ENCODE measurements at places on chromosomes 6 and 20.

DNA sequence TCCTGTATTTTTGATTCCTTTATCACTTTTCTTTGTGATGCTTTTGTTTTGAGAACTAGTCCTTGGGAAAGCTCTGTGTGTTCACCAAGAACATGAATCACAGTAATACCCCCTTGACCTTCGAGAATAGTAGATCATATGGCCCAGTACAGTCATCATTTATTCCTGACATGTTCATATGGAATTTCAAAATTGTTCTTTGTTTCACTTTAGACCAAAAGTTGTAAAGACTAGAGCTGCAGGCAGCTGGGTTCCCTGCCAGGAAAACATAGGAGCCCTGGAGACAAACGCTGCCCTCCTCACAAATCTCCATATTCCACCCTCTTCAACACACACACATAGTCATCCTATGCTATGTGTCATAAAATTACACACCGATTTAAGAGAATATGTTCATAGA is 621.2 kb upstream of the EYS start:
- no peak for DNase-seq

- DNase-seq, result no peak
Observed at GRCh38 chr6:57252975-57253374, 30.9 kb upstream of the RAB23 start.

DNA sequence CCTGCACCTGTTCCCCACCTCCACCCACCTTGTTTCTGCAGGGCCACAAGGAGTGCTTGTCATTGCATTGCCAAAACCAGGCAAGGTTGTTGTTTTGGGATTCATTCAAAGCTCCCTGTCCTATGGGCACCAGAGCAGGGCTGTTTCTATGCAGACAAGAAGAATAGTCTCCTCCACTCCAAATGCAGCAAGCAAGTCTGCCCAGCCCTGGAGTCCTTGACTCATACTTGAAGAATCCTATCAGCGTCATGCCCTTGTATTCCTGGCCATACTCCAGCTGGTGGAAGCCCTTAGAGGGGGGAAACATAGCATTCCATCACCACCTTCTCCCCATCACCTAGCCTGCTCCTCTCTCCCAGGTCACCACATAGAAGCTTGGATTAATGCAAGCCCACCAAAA is 145.3 kb upstream of the ECI2 start:
- no peak for DNase-seq

DNA sequence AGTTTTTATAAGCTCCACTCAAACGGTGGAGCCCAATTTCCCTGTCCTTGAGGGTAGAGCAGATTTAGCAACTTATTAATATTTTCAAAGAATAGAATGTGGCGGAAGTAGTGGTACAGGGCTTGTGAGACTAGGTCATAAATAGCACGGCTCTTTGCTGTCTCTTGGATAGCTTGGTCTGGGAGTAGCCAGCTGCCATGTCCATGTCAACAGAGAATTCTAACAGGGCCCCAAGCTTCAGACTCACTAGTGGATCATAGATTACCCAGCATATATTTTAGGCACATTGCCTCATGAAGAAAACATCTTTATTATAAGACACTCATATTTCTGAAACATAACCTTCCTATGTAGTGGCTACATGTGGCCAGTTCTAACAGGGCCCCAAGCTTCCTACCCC is 755.7 kb downstream of the HDGFL1 start:
- no peak for DNase-seq

DNA sequence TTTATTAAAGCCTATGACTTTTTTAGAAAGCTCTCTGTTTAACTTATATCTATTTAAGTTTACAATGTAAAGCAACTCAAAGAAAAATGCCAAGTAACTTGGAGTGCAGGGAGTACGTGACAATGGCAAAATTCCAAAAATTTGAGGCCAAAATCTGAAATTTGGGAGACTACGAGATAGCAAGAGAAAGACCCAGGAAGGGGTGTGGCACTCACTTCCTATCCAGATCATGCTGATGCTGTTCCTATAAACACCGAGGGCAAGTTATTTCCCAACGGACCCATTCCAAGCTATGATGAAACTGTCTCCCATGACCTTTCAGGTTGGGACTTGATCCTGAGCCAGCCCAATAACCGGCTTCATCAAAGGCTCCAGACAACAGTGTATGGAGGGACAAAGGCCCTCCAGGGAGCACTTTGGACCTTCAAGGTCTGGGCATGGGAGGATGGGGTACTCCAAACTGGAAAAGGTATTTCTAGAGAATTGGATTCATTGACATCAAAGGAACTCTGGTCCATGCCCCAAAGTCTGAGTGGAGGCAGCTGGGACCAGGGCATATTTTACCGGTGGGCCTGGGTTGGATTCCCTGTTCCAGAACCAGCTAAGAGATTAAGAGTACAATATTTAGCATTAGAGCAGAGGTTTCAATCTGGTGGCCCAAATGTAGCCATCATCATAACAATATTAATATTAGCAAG is 15.7 kb upstream of the SLC13A3 start:
- no peak for DNase-seq

DNA sequence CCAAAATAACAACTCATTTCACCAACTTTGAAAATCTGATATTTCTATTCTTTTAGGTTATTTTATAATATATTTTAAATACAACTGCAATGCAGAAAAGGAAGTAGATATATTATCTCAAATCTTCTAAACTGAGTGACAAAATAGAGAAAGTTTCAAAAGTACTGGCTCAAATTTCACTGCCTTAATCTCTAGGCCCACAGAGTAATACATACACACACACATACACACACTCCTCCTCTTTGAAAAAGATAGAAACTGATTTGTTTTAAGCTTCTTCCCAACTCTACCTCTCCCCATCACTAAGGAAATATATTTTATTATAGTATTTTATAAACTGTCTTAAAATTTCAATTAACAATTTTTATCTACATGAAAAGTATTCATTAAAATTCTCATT is 36.2 kb downstream of the ARHGAP18 start:
- DNase-seq, result no peak

DNA sequence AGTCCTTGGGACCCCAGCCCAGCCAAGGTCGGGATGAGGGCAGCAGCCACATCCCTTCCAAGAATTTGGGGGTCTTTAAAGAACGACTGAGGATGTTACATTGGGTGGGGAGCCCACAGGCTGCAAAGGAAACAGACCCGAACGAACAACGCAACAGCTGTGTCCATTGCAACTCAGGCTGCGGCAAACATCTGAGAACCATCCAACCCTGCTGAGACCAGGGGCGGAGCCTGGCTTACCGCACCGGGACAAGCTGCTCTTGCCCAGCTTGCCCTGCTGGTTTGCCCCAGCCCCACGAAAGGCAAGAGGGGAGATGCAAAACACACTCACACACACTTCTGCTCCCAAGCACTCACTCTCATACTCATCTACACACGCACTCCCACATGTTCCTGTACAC is 21.5 kb upstream of the TAF4 start:
- DNase-seq, result no peak

- no peak for DNase-seq
Observed at GRCh38 chr20:2227861-2228260, 67.9 kb upstream of the TGM3 start.

- DNase-seq, result peak; percentile 68
Observed at GRCh38 chr6:109690373-109690736, 647 bp downstream of the AK9 start.

- no peak for DNase-seq
Observed at GRCh38 chr20:43959079-43959919, 44.6 kb downstream of the TOX2 start.

DNA sequence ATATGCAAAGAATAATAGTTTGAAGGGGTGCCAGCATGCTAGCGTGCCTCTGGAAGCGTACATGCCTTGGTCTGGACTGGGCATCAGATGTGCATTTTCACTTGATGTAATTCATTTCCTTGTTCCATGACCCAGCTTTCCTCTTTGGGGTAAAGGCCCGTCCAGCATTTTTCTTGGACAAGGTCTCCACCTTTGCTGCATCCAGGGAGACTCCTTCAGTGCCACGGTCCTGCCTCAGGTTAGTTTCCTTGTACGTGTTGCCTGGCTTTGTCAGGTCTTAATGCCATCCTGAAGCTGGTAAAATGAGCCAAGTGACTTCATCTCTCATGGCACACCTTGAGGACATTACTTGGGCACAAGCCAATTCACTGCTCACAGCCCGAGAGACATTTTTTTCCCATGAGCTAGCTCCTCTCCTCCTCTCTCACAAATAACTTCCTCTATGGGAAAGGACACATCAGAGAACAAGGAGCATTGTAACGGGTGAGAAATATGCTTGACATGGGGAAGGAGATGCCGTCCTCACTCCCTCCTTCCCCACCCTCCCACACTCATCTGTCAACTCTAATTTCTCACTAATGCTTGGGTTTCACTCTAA is 23.9 kb downstream of the EDN1 start:
- DNase-seq, result no peak

DNA sequence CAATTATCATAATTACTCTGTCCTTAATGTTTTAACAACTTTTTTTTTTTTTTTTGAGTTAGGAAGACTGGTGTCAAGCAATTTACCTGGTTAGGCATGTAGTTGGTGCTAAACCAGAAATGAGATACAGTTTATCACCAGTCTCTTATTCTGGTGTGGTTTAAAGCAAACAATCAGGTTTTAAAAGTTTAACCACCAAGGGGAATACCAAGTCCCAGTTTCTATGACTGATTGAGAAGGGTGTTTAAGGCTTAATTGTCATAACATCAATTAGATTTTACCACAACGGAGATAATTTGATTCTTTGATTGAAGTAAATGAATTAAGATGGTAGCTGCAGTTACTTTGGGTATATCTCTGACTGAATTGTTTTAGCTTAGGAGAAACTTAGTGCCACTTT is 197.8 kb downstream of the TFAP2B start:
- no peak for DNase-seq

DNA sequence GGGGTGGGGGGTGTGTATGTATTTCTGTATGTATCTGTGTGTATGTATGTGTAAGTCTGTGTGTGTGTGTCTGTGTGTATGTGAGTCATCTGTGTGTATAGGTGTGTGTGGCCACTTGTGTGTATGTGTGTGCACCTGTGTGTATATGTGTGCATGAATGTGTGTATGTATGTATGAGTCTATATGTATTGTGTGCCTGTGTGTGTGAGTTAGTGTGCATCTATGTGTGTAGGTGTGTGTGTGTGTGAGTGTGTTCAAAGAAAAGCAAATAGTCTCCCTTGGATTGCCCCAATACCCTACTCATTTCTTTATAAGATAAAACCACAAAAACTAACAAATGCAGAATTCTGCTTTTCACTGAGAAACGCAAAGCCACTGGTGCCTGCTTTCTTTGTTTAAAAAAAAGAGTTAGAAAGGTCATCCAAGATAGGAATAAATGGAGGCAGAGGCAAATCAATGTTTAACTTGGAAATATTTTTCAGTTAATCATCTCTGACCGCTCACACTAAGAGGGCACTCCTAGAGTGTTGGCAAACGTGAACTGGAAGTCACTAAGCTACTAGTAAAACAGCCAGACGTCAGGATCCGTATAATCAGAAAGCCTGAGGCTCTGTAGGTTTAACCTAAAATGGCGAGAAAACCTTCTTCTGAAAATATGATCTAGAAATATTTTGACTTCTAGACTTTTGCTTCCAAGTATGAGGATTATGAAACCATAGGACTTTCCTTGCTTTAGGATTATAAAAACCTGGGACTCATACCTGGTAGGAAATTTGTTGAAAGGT is 37.4 kb upstream of the JAG1 start:
- no peak for DNase-seq

- no peak for DNase-seq
Observed at GRCh38 chr20:51596668-51597388, 54.3 kb upstream of the NFATC2 start.

GRCh38 chr20:58942549-58942948 is 38.5 kb upstream of the NELFCD start:
- no peak for DNase-seq

- no peak for DNase-seq
Observed at GRCh38 chr6:132161283-132161682, 210.1 kb upstream of the CCN2 start.

GRCh38 chr6:90953405-90954161 is 366.7 kb upstream of the MAP3K7 start:
- no peak for DNase-seq

DNA sequence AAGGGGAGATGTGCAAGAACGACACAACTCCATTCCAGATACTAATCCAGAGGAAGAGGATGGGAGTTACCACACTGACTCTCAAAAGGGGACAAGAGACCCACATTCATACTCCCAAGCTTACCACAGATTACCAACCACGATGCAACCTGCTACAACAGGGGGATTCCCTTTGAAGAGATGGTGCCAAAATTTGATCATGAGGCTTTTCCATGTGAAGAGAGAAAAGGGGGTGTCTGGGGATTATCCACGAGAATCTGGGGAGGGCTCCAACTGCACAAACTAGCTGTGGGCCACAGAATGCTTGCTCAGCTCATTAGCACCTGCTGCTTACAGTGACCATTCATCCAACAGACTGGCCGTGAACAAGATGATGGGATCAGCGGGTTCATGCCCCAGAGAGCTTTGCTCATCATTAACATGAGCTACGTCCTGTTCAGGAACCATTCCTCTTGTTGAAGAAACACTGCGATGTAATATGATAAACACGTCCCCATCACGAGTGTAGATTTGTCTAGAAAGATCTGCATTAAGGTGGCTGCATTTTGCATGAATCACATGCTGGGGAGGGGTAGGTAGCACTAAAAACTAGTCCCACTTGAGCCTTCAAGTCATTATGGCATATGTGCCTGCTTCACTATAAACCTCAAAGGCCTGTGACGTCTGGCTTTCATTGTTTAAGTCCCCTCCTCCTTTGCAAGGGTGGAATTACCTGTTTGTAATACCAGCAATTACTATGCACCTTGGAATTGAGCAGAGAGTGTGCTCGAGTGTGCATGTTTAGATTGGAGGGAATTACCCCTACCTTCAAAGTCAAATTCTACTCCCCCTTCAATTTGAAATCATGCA is 4.0 kb downstream of the PLAGL2 start:
- peak; percentile 67 for DNase-seq

DNA sequence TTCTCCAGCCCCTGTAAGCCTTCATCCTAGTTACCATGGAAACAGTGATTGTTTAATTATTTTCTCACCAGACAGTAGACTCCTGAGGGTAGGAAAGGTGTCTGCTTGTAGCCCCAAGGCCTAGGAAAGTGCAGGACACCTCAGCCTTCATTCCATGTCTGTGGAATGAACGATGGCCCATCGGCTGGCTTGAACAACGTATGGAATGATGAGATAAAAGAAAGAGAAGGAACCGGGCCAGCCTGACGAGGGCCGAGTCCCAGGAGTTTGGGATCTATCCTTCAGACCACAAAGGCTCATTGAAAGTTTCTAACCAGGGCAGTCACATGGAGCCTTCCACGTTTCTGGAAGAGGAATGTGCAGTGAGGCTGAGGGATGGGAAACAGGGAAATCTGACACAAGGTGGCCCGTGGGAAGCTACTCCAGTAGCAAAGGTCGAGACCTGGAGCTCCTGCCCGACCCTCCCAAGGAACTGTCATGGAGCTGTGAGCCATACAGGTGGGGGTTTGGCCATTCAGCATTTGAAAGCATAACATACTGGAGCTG is 46.1 kb downstream of the PRDM1 start:
- DNase-seq, result no peak

Data from stimulated activated CD4-positive, alpha-beta T cell treated with anti-CD3 and anti-CD28 coated beads, Interleukin-4, amount 100 ng/mL, for 24 hours (primary cell).